ENCODE measurements at places on chromosomes 12 and 14. TPM values are rescaled to one million over a fixed set of nuclear protein-coding genes. Genes with fewer than 3 reads are reported as not detected.
A peak's percentile ranks its signal among the peaks of the same experiment; 100 is the strongest.

CPNE8 gene
- total RNA-seq = 37.1 TPM

SLC25A47 gene
- not detected for total RNA-seq

EIF2S1 gene
- total RNA-seq = 91.3 TPM

DNA sequence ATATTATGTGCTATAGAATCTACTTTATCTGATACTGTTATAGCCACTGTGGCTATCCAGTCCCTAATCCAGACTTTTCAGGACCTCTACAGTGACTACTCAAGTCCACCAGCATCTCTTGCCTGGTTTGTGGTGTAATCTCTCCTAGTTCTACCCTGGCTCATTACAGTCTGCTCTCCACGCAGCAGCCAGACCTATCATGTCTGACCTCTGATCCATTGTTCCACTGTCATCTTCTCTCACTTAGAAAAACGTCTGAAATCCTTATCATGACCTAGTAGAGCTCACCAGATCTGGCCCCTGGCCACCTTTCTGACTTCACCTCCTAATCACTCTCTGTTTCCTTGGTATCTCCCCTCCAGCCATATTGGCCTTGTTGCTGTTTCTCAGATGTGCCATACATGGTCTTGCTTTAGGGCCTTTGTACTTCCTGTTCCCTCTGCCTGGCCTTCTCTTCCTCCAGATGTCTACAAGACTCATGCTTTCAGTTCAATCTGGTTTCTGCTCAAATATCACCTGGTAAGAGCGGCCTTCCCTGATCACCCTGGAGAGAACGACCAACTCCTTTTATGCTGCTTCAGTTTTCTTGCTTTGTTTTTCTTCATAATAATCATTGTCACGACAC, 475.5 kb downstream of the AACS start:
- no peak for DNase-seq

GRCh38 chr12:130746546-130746945, 30.4 kb upstream of the RIMBP2 start:
- no peak for DNase-seq

GRCh38 chr12:102564026-102564425, 83.7 kb upstream of the IGF1 start:
- DNase-seq = no peak

DPY19L2 gene
- total RNA-seq = 54.8 TPM

GRCh38 chr12:45203767-45204166, 12.1 kb upstream of the ANO6 start:
- no peak for DNase-seq

GRCh38 chr14:77051116-77051515, 22.6 kb upstream of the IRF2BPL start:
- peak; percentile 90 for DNase-seq

DNA sequence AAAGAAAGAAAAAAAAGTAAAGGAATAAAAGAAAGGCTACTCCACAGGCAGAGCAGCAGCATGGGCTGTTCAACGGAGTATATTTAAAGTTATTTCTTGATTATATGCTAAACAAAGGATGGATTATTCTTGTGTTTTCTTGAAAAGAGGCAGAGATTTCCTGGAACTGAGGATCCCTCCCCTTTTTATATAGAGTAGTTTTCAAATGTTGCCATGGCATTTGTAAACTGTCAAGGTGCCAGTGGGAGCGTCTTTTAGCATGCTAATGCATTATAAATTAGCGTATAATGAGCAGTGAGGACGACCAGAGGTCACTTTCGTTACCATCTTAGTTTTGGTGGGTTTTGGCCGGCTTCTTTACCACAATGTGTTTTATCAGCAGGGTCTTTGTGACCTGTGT, 383.0 kb downstream of the PCNX1 start:
- DNase-seq = no peak

DNA sequence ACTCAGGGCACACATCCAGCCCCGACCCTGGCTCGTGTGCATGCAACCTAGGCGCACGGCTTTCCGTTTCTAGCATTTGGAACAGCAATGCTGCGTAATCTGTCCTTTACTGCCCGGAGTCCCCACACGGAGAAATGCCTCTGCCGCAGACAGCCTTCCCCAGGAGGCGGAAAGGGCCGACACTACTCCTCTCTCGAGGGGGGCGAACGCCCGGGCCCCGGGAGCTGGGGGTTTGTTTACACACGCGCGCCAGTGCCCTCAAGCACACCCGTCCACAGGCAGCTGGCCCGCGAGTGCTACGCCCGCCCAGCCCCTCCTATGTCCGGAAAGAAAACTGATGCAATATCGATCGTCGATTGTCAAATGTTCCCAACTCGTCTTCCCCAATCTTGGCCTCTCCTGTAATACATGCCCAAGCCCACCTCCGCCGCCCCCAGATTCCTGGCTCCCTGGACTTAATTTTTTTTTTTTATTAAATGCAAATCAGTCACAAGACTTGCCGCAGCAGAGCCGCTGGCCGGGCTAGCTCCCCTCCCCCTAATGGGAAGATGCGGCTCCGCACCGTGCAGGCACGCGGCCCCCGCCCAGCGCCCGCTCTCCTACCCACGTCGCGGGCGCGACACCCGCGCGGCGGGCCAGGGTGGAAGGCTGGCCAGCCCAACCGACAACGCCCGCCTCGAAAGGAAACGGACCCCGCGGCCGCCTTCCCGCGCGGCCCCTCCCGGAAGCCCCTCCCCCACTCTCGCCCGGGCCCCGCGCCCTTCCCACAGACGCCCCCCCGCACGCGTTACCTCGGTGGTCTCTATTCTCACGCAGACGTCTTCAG, 642 bp downstream of the SLC38A2 start:
- peak; percentile 89 for DNase-seq

GRCh38 chr12:121095544-121096198, 37.0 kb upstream of the P2RX7 start:
- DNase-seq = peak; percentile 85

- no peak for DNase-seq
Observed at GRCh38 chr14:25150934-25151790, 101.2 kb upstream of the STXBP6 start.

DNA sequence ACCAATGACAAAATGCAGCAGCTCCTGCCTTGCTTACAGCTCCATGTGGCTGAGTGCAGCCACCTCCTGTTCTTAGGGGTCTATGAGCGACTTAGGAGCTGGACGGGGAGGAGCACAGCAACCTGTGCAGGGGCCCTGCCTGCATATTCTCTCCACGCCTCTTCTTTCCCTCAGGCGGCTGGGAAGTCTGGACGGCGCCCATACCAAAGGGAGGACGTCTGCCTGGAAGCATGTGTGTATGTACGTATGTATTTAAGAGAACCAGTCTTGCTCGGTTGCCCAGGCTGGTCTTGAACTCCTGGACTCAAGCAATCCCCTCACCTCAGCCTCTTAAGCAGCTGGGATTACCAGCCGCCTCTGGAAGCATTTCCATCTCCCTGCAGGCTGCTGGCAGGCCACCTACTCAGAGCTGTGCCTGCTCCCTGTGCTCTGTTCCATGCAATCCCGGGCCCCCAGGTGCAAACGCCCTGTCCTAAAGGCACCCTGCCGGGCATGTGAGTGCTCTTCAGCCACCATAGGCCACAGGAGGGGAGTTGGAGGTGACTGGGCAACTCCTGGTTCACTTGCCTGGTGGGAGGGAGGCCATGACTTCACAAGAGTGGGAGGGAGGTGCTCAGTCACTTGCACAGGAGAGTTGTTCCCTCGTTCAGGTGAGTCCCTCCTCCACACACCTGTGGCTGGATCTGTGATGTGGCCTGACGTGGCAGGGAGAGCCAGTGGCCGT, 44.3 kb downstream of the KCNA5 start:
- no peak for DNase-seq

C12orf50 gene
- not detected for total RNA-seq

DNA sequence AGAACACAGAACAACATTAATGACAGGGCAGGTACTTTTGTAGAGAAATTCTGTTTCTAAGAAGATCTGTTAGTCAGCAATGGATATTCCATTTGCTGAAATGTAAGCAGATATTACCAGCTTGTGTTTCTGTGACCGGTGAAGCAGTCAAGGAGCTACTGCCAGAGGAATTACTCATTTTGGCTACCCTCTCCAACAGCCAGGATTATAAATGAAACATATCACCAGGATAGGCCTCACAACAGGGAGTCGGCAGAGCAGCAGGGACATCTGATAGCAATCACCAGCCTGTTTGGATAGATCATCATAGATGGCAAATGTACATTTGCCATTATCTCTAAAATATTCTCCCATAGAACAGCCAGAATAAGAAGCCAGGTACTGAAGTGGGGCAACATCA, 440.7 kb downstream of the KCNH5 start:
- no peak for DNase-seq

MAP1LC3B2 gene
- 1.9 TPM for total RNA-seq

CATSPERB gene
- 0.82 TPM for total RNA-seq

GPRC5D gene
- not detected for total RNA-seq

DNA sequence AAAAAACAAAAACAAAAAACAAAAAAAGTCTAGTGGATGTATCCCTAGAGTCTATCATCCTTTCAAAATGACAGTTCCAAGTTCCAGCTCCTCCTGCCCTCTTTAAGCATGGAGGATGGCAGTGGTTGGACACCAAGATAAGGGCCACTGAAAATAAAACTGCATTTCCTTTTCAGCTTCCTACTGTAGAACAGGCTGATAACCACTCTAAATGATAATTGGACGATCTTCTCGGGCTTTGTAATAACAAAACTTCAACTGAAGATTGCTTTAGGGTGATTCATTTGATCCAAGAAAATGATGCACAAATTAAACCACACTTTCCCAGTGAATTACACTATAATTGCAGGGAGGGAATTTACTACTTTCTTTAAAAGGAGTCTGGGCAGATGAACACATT, 42.2 kb upstream of the CRACR2A start:
- no peak for DNase-seq

Measured in right cardiac atrium (tissue), 5 donors.